ENCODE measurements at places on chromosomes 5 and 9.

DNA sequence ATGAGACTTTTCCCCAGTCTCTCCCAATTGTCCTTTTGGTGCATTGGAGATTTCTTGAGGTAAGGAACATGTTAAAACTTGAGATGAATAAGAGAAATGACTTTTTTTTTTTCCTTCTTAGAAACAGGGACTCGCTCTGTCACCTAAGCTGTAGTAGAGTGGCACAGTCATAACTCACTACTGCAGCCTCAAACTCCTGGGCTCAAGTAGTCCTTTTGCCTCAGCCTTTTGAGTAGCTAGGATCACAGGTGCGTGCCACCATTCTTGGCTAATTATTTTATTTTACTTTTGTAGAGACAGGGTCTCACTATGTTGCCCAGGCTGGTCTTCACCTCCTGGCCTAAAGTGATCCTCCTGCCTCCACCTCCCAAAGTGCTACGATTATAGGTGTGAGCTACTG lies 25.9 kb downstream of the CDC42SE2 start:
- peak; percentile 30 for DNase-seq

- no peak for DNase-seq
These were observed 20.7 kb downstream of the ACTL7B start for GRCh38 chr9:108834959-108835665.

DNA sequence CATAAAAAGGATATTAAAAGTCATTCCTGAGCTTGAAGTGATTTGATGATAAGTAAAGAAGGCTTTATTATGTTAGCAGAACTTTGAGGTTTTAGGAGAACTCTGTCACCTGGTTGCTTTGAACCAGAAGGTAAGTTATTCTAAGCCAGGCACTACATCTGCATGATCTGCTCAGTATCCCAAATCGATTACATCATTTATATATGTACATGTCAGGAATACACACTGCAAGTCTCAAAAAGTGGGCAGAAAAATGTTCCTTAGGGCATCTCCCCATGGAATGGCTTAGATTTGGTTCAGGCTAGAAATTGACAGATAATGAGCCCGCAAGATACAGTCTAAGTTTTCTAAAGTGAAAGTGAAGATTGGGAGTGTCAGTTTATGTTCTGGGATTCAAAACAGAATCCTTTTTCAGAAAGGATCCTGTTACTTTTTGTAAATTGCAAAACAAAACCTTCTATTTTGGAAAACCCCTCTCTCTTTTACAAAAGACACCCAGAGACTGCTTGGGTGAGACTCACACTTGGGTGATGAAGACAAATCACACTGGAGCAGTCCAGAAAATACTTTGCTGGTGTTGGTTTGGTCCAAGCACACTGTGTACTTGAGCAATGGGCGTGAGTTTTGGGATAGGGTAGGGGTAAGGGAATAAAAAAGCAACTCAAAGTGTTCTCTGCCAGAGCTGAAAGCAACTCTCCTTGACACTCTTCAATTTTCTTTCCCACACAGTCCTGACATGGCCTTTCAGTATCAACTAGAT lies 114.5 kb downstream of the FOXD1 start:
- no peak for DNase-seq

- no peak for DNase-seq
These were observed 119.6 kb upstream of the SLC12A2 start for GRCh38 chr5:127963931-127964330.

DNA sequence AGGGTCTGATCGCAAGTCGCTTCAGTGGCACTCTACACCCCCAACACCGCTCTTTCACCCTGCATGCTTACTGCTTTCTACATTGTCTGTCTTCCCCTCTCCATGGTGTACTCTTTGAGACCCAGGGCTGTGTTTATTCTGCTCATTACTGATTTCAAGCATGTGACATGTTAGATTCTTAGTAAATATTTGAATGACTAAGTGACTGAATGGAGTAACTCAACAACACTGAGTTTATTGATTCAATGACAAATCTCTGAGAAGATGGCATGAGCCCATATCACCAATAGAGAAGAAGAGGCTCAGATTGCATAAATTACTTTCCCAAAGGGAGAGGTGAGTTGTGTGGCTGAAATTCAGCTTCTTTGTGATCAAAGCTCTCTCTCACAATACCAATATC lies 89.7 kb upstream of the OSMR start:
- no peak for DNase-seq
